ENCODE measurements at places on chromosomes 13 and 19.
A peak's percentile ranks its signal among the peaks of the same experiment; 100 is the strongest.

DNA sequence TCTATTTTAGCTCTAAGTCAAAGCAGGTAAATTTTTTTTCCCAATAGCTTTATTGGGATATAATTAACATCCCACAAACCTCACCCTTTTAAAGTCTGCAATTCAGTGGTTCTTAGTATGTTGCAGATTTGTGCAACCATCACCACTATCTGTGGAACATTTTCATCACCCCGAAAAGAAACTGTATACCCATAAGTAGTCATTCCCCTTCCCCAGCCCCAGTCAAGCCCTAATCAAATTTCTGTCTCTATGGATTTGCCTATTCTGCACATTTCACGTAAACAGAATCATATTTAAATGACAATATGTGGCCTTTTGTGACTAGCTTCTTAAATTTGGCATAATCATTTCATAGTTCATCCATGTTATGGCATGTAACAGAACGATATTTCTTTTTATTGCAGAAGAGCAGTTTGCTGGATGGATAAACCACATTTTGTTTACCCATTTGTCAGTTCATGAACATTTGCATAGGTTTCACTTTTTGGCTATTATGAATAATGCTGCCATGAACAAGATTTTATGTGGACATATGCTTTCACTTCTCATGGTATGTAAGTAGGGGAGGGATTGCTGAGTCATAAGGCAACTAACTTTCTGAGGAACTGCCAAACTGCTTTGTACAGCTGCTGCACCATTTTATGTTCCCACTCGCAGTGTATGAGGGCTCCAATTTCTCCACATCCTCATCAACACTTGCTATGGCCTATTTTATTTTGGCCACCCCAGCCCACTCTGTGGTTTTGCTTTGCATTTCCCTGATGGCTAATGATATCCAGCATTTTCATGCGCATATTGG is 10.9 kb downstream of the SLC46A3 start:
- DNase-seq: no peak

DNA sequence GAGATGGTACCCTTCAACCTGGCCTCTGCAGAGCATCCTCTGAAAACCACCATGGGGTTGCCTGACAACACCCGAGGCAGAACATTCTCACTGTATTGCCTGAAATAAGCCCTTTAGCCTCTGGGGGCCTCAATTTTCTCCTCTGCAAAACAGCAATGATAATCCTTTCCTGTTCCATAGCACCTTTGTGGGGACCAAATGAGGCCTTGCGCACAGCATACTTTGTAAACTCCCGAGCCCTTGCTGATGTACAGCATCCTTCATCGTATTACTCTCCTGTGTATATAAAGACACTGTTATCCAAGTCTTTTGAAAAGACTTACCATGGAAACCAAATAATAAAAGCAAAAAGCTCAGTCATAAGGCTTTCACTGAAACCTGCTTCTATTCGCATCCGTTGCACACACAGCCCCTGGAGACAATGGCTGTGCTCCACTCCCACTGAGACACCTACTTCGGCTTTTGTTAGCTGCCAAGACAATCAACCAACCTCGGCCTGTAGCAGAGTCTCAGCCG is 276.0 kb downstream of the FOXO1 start:
- no peak for DNase-seq

DNA sequence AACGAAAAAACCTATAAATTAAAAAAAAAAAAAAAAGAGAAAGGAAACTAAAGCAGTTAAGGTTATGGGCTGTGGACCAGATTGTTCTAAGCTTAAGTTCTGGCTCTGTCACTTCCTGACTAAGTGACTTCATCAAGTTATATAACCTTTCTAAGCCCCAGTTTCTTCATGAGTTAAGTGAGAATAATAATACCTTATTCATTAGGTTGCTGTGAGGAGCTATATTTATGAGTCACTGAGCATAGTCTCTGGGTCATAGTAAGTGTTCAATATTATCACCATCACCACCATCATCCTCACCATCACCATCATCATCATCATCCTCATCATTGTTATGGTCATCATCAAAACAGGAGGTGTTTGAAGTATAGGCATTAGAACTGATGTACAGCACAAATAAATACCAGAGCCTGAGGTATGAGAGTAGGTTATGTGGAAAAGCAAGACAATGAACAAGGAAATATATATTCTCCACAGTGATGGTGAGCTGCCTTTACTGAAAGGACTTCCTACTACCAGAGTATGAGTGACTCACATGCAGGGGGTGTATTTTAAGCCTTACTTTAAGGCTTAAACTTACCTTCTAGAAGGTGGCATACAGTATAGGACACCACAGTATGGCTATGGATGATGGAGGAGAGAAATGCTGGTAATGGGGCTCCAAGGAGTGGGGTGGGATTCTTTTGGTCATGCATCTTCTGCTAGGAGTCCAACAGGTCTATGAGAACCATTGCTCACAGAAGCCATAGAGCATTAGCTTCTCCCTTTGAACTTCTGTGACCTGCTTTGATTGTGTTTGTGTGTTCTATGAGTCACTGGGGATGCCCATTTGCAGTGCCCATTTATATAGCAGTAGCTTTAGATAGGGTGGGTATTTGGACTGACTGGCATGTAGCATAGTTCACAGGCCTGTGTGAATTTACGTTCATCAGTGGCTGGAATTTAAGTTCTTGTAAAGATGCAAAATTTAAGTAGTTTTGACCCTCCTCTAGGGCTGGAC is 104.4 kb downstream of the KLF5 start:
- DNase-seq: no peak

GRCh38 chr13:79392882-79393563 is 13.0 kb downstream of the RBM26 start:
- DNase-seq: no peak

DNA sequence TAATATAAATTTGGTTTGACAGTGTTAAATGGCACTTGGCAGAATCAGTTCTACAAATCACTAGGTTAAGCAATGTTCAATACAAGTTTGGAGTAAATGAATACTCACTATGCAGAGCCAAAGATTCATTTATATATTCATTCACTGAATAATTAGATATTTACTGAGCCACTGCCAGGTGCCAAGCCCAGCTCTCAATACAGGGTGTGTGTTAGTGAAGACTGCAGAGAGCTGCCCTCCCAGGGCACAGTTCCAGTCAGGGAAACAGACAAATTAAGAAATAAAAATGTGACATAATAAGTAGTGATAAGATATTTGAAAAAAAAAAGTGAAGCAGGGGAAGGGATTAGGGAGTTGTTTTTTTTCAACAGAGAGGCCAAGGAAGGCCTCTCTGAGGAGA is 411.7 kb downstream of the KCNRG start:
- DNase-seq: no peak

GRCh38 chr13:54373211-54373610 is 1344.6 kb downstream of the OLFM4 start:
- DNase-seq: no peak

DNA sequence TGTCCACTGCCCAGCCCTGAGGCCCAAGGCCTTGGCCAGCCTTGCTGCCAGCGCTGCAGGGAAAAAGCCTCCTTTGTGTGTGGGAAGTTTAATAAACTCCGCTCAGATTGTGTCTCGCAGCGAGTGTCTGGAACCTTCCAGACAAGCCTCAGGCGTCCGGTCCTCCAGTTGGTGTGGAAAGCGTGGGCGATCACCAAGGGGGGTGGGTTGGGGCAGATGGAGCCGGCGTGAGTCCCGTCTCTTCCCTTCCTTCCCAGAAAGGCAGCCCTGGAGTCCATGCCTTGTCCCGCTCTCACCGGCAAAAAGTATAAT is 4.6 kb downstream of the STK11 start:
- no peak for DNase-seq

DNA sequence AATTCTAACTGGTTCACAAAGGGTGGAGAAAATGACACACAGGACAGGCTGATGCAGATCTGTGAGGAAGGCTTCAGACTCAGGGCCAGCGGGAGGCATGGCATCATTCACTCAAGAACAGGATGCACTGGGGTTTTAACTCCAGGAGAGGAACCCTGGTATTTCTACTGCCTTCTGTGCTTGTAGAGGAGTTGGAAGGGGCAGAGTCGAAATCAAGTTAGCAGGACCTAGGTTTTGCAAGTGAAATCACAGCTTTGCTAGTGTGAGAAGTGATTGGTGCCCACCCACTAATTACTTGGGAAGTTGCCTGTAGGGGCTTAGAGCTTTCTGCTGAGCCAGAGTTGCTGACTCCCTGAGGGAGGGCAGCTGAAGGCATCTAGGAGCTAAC is 92.7 kb downstream of the AKAP11 start:
- no peak for DNase-seq

- DNase-seq: no peak
Measured at GRCh38 chr13:100506600-100507422, 81.8 kb downstream of the GGACT start.

DNA sequence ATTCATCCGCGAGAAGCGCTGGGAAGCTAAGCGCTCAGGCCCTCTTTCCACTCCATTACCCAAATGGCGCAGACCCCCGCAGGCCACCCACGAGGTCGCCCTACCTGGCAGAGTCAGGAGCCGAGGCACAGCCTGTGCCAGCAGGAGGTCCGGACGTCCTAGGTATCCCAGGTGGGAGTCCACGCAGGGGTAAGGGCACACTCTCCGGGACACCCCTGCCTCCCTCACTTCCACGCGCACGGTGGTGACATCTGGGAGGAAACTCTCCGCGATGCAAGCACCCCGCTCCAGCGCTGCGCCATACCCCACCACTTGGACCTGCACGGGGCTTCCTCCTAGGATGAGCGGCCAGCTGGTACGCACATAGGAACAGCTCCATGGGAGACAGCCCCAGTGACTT is 95.1 kb upstream of the ARHGEF7 start:
- DNase-seq: no peak

GRCh38 chr19:2944775-2945574 is at the start of gene ZNF77:
TSS of gene ZNF77 (minus strand) at chr19:2944971. CDS start at chr19:2944840, 131 bp downstream.
- peak; percentile 98 for DNase-seq

GRCh38 chr19:41328157-41328841 is 18.3 kb downstream of the CCDC97 start:
- DNase-seq: no peak

GRCh38 chr13:28440774-28441504 is 54.0 kb downstream of the FLT1 start:
- no peak for DNase-seq

GRCh38 chr13:75514080-75514995 is 23.3 kb downstream of the COMMD6 start:
- no peak for DNase-seq

DNA sequence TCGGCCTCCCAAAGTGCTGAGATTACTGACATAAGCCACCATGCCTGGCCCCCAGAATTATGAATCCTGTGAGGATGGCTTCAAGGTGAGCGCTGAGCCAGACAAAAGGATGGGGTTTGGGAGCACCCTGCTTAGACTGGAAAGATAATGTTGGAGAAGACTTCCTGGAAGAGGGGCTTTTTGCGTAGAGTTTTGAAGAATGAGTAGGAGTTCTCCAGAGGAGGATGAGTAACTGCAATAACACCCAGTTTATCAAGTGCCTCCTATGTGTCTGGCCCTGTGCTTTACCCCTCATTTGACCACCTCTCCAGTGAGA is 641 bp upstream of the GDF15 start:
- DNase-seq: no peak

DNA sequence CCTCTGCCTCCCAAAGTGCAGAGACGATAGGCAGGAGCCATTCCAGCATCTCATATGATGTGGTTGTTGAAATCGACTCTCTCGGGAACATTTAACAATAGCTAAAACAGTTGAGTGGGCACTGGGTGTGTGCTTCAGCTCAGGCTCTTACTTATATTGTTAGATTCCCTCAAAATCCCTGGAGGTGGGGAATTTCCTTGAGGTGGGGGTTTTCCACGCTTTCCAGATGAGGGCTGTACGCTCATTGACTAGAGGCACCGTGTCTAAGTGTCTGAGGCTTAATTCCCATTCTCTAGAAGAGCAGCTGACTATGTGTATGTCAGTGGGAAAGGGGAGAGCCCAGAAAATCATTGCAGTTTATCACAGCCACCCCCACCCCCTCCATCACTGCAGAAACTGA is 10.8 kb upstream of the GRAMD1A start:
- no peak for DNase-seq

- no peak for DNase-seq
Measured at GRCh38 chr13:45184693-45185092, 16.2 kb downstream of the KCTD4 start.

DNA sequence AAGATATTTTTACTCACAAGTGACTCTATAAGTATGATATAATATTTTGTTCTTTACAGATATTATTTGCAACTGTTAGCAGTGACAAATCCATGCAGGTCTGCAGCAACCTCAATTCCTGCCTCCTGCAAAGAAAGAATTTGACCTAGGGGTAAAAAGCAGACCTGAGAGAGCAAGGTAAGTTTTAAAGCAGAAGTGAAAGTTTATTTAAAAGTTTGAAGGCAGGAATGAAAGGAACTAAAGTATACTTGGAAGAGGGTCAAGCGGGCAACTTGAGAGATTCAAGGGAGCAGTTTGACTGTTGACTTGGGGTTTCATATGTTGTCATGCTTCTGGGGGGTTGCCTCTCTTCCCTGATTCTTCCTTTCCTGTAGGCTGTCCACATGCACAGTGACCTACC is 520.1 kb upstream of the PCDH20 start:
- DNase-seq: no peak

GRCh38 chr19:48329167-48329891 is 4.0 kb downstream of the EMP3 start:
- no peak for DNase-seq

DNA sequence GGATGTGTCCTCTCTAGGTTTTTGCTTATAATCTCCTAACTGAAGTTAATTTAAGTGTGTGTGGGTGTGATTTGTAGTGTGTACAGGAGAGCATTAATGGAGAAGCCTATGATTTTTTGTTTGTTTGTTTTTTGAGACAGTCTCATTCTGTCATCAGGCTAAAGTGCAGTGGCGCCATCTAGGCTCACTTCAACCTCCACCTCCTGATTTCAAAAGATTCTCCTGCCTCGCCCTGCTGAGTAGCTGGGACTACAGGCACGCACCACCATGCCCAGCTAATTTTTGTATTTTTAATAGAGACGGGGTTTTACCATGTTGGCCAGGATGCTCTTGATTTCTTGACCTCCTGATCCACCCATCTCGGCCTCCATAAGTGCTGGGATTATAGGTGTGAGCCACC is 20.6 kb downstream of the ZNF701 start:
- no peak for DNase-seq

DNA sequence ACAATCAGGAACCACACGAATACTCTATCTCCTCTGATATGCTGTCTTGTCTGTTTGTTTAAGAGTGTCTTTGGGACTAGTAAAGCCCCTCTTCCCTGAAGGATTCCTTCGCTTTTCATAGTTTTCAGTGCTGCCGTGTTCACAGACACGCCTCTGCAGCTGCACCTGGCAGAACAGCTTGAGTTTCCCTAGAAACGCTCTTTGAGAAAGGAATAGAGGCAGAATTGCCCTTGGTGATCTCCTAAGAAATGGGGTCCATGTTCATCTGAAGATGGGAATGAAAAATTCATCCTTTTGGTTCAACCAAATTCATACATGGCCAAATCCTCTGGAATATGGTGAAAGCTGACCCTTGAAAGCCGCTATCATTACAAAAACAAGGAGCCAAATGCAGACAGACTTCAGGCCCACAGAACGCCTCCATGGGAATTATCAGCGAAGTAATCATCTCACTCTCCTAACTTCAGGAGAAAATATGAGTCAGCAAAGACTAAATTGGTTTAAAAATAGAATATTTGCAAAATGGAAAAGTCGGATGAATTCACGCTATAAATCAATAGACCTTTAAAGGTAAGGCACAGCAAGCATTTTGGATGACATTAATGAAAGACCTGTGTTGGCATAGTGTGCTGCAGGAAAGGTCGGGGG is 5.5 kb downstream of the SACS start:
- DNase-seq: no peak
